ENCODE measurements at places on chromosomes 1 and 21.

DNA sequence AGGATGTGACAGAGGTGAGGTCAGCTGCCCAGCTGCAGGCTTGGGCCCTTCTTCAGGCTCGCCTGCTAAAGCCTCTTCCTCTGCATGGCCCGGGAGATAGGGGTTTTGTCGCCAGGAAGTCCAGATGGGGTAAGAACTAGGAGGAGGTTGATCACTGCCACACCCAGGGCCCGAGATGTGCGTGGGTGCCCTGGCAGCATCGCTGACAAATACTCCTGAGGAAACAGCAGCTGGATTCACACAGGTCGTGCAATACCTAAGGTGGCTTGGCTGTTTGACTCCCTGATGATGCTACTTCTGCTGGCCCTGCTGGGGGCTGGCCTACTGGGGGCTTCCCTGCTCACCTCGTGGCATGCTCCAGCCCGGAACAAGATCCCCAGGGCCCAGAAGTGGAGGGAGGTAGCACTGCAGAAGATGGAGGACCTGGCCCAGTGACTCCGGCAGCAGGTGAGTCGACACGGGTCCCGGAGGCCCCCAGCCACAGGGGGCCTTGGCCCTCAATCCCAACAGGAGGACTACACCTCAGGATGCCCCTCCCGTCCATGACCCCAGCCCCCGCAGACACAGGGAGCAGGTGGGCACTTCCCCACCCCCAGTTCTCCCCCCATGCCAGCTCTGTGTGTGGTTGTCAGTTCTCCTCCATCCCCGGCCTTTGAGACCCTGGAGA is 29.6 kb downstream of the FAAH start:
- DNase-seq, result no peak

- DNase-seq, result no peak
Measured at GRCh38 chr1:168179438-168180147, 831 bp downstream of the TIPRL start.

DNA sequence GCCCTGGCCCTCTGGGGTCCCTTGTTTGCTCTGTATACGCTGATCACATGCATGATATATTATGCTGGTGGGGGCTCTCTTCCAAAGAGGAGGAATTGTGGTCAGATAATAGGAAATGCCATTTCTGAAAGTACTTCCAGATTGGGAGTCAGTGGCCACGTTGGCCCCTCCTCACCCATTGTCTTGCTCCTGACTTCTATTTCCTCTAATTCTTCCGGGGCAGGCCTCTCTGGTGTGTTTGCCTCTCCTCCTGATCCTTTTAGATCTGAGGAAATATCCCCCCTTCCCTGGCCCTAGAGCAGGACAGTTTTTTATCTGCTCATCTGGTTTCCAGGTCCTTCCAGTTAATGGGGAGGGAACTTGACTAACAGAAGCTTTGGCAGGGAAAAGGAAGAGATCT is 2.9 kb downstream of the VANGL2 start:
- DNase-seq, result no peak

DNA sequence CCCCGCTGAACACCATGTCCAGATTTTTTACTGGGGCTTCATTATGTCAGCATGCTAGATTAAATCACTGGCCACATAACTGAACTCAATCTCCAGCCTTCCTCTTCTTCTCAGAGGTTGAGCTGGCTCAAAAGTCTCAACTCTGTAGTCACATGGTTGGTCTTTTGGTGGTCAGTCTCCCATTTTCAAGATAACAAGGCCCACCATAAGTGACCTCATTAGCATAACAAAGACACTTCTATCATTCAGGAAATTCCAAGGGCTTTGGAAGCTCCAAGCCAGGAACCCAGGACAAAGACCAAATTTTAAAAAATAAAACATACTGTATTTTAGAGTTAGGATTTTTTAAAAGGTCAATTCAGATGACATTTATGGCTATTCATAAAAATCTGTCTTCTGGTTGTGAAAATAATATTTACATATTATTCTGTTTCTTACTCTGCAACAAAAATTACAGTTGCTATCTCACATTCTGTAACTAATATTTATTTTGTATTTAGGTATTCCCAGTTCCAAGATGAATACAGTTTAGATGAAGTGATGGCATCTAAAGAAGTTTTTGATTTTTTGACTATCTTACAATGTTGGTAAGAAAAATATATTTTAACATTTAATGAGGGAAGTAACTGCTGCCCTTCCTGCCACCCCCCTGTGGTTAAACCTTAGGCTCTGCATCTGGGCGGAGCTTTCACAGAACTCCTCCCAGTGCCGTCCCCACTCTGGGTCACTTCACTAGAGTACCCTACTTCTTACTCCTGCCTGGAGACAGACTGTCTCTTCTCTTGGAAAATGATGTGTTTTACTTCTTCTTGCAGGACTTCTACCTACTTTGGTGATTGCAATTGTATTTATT is 49.3 kb downstream of the SCP2 start:
- no peak for DNase-seq

DNA sequence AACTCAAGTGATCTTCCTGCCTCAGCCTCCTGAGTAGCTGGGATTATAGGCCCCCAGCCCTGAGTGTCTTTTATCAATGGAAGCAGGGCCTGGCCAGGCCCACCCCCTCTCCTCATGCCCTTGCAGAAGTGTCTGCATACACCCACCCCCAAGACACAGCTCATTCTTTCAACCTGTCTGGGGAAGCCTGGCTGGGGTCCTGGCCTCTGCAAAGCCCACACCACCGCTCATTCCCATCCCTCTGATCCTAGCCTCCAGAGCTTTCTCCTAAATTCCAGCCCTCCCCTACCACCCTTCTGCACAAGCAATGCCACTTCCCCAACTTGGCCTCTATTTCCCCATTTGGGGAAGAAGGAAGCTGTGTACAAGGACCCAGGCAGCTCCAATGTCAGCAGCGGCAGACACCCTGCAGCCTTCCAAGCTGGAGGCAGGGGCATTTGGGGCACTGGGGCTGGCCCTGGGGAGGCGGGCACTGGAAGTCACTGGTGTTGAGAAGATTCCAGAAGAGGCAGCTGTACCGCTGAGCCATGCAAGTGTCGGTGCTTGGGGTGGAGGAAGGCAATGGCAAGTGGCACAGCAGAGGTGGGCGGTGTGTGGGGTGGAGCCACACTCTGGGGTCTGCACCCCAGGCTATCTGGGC is 33.7 kb upstream of the ARF1 start:
- no peak for DNase-seq

GRCh38 chr1:52386458-52386857 is 17.8 kb downstream of the ORC1 start:
- DNase-seq, result no peak

- DNase-seq, result no peak
Measured at GRCh38 chr1:103208844-103209243, 100.5 kb upstream of the COL11A1 start.

DNA sequence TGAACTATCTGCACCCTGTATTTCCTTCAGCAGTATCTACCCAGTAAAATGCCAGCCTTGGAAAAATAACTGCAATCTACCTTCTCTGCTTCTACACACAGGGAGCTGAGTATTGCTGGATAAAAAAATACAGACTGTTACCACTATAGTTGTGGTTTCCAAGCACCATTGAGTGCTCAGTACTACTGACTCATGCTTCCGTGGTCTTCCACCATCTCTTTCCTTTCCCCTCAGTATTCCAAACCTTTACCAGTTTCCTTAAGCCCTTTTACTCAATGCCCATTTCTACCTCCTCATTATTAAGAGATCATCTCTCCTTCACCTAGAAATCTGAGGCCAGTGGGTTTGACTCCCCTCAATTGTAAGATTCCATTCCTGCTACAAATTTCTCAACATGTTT is 23.8 kb downstream of the GLMN start:
- no peak for DNase-seq

- no peak for DNase-seq
Measured at GRCh38 chr1:56284928-56285327, 294.4 kb downstream of the PLPP3 start.

DNA sequence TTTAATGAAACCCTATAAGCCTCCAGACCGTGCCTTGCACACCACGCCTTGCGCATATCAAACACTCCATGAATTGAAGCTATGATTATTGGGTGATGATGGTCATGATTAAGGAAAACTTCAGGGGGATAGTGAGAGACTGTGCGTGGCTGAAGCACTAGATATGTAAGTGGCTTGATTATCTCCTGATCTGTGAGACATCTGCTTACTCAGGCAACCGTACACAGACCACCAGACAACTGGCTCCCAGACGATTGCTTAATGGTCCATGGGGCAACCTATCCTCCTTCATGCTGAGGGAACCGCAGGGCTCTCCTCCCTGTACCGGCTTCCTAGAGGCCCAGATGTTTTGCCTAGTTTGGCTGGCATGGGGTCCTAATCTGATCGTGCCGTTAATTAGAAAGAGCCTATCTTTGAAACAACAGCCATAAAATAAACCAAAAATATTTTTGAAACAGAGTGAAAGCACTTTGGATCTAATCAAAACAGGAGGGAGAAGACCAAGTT is 51.6 kb downstream of the IRF2BP2 start:
- no peak for DNase-seq

GRCh38 chr1:98429965-98430443 is 231.5 kb upstream of the SNX7 start:
- DNase-seq, result no peak

- DNase-seq, result no peak
Measured at GRCh38 chr1:25135909-25136308, 96.4 kb downstream of the SYF2 start.

DNA sequence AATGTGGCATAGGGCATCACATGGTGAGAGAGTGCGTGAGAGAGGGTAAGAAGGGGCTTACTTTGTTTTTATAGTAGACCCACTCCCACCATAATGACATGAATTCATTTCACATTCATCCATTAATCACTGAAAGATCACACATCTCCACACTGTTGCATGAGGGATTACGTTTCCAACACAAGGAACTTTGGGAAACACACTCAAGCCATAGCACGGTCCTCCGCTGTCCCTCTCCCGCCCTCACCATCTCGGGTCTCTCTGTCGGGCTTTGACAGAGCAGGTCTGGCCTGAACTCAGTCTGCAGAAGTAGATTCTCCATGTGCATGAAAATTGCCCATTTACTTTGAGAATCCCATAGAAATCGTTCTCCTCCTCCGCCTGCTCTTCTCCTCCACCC is 312.2 kb downstream of the MATN1 start:
- no peak for DNase-seq

DNA sequence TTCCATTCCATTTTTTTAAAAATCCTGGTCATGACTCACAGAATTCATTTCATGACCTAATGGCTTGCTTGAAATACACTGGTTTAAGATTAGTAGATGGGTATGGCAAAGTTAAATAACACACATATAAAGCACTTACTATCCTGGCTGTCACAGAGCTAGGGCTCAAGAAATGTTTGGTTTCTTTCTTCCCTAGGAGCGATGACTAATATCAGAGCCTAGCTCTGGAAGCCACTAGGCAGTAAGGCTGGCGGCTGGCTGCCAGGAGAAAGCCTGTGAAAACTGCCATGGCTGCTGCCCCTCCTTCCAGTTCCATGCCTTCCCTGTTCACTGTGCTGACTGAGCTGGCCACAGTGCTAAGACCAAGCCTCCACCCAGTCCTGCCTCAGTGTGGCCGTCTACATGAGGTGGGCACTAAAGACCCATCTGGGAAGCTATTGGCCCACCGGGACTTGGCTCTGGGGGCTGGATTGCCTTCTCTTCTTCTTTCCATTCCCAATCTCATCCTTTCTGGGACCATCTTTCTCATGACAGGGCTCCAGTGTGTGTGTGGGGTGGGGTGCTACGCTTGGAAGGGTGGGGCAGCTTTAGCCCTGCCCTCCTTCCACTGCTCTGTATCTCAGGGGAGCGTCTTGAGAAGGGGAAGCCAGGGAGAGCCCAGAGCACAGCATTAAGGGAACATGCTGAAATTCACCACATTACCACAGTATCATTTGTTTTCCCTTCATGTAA is 10.8 kb upstream of the ASCL5 start:
- DNase-seq, result no peak

GRCh38 chr1:190277107-190277506 is 200.6 kb downstream of the BRINP3 start:
- no peak for DNase-seq

- no peak for DNase-seq
Measured at GRCh38 chr1:166383635-166384346, 217.0 kb upstream of the FAM78B start.

DNA sequence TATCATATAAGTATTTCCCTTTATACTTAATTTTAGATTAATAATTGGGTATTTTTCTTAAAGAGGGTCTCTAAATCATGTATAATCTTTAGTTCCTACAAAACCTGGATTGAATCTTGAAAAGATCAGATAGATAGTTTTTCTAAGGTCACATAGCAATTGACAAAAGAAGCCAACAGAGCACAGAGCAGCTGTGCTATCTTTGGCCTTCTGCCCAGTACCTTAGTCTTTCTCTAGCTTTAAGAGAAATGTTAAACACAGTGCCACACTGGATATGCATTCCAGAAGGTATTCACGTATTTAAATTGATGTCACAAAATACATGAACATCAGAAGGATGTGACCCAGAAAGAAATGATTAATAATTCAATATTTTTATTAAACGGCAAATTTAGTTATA is 86.8 kb downstream of the C21orf91 start:
- DNase-seq, result no peak

GRCh38 chr1:22024485-22025367 is 23.3 kb downstream of the CELA3A start:
- peak; percentile 58 for DNase-seq

DNA sequence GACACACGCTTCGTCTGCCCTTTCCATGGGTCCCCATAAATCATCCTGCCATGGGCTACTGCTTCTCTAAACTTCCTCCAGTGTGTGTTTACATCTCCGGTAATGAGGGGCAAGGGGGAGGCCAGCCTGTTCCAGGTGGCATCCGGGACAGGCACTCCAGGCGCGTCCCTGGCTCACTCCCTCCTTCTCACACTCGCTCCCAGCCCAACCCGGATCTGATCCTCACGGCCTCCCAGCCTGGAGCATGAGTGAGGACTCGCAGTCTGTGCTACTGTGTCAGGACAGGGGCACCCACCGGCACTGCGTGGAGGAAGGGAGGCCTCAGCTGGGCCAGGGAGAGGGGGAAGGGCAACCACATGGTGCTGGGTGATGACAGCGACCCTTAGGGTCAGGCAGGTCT is 225.4 kb downstream of the TRABD2B start:
- no peak for DNase-seq

GRCh38 chr1:33296082-33296458 is 24.8 kb downstream of the A3GALT2 start:
- DNase-seq, result no peak

DNA sequence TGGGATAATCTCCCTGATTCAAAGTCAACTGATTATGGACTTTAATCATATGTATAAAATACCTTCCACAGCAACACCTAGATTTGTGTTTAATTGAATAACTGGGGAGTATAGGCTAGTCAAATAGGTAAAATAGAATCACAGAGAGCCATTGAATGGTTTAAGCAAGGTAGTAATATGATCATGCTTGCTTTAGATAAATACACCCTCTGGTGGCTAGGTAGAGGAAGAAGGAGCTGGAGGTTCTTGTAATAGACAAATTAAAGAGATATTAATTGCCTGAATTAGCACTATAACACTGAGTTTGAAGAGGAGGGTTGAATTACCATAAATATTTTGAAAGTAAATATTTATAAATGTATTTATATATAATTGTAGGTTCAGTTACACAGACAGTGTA is 40.3 kb downstream of the DIRAS3 start:
- DNase-seq, result no peak
